ENCODE measurements at places on chromosomes 3 and 15.

- no peak for DNase-seq
Measured at GRCh38 chr3:11653298-11654055, 9.8 kb upstream of the VGLL4 start.

DNA sequence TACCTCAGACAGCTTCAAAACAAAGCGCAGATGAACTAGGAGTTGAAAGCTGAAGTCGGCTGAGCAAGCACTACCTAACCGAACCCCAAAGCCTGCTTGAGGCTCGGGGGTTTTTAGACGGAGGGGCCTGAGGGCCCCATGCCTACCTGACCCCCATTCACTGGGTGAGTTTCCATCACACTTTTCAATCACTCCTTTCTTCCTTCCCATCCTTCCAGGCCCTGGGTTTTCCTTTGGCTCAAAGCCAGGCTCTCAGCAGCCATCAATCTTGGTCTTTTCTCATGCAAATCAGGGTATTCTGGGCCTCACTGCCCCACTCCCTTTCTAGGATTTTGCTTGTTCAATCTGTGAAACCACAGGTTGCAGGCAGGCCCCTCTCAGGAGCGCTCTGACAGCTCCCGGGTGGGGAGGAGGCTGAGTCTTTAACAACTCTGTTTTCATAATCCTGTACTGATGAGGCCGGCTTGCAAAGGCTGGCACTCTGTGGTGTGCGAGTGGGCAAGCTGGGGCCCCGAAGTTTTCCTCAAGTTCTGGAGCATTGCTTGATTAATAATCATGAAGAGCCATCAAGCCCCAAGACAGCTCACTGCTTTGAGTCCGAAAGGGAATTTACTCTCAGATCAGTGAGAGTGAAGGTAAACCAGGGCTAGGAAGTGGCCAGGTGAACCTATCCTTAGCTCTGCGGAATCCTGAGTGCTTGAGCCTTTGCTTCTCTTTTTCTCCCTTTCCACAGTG is 97.6 kb downstream of the FRMD4B start:
- DNase-seq: peak; percentile 24

- DNase-seq: no peak
Measured at GRCh38 chr3:82505079-82505756, 743.8 kb upstream of the GBE1 start.

DNA sequence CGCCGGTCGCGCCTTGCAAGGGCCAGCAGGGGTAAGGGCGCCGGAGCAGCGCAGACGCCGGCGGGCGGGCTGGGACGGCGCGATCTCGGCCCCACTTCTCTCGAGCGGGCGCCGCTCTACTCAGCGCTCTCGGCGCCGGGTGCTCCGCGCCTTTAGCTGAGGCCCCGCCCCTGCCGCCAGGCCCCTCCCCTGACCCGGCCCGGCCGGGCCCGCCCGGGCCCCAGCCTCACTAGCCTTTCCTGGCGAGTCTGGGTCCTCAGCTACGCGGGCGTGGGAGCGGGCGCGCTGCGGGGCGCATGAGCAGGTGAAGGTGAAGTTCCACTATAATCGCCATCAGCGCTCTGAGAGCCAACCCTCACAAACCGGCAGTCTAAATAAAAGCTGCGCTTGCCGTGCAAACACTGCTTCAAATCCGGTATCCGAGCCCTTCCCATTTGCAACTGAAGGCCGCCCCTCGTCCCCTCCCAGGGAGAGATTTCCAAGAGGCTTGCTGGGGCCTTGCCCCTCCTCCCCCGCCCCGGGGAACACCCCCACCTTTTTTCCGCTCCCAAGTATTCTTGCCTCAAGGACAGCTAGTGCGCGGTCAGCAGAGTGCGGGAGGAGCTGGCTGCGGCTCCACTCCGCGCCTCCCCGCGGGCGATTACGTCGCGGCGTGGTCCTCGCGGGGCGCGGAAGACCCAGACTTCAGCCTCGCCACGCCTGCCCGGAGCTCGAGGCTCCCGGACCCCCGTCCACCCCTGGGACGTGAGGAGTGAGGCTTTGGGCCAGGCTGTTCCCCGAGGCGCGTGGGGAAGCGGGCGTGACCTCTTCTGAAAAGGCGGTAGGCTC is at the start of gene RPP25:
Gene RPP25 (minus strand): TSS at position 125 of the 828 bp plus-strand sequence. CDS start 189 bp downstream, outside the sequence.
- peak; percentile 78 for DNase-seq

- DNase-seq: no peak
Measured at GRCh38 chr3:184144505-184144904, 9.3 kb downstream of the EIF2B5 start.

DNA sequence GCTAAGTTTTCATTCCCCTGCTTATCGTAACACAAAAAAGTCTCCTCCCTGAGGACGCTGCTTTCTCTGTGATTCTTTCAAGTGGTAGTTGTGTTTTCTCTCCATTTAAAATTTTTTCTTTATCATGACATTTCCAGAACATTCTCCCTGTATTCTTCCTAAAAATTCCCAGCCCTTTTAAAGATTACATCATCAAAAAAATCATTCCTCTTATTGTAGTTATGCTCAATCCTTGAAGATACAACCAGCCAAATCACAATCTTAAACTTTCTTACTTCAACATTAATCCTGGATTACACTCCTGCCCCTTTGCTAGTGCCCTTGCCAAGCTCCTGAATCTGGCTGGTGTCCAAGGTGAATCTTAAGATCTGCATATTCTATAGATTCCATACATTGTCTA is 163.7 kb upstream of the CBLB start:
- DNase-seq: no peak

Measured in activated naive CD8-positive, alpha-beta T cell treated with anti-CD3 and anti-CD28 coated beads for 36 hours (primary cell).